ENCODE measurements at places on chromosomes 4 and X. TPM values are rescaled to one million over a fixed set of nuclear protein-coding genes. Genes with fewer than 3 reads are reported as not detected.

DNA sequence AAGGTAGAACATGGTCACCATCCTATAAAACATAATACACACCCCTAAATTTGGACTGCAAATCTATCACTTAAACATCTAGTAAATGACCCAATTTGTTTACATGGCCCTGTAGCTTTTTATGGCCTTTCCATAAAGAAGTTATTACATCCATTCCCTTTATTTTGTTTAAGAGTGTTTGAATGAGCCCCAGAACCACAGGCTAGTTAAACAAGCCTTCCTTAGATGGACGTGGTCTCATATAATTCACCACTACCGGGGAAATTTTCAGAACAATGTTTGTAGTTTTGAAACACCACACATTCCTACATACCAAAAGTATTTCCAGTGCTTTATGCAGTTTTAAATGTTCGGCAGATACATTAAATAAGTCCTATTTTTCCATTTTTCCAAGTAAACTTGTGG lies 12.3 kb downstream of the PDGFC start:
- H3K4me1 ChIP-seq, result peaks cover 52% of the 10 kb centered on the region
- no peak for DNase-seq
- peak overlapping the region; percentile 73 for H3K27ac ChIP-seq
- no peaks in the 10 kb centered on the region for H3K36me3 ChIP-seq
- no peak overlapping the region for H3K4me3 ChIP-seq
- H3K27me3 ChIP-seq, result no peaks in the 10 kb centered on the region

GRCh38 chrX:115018944-115019343 lies 1.5 kb upstream of the IL13RA2 start:
- no peaks in the 10 kb centered on the region for H3K4me1 ChIP-seq
- no peak overlapping the region for H3K27ac ChIP-seq
- no peaks in the 10 kb centered on the region for H3K36me3 ChIP-seq

DNA sequence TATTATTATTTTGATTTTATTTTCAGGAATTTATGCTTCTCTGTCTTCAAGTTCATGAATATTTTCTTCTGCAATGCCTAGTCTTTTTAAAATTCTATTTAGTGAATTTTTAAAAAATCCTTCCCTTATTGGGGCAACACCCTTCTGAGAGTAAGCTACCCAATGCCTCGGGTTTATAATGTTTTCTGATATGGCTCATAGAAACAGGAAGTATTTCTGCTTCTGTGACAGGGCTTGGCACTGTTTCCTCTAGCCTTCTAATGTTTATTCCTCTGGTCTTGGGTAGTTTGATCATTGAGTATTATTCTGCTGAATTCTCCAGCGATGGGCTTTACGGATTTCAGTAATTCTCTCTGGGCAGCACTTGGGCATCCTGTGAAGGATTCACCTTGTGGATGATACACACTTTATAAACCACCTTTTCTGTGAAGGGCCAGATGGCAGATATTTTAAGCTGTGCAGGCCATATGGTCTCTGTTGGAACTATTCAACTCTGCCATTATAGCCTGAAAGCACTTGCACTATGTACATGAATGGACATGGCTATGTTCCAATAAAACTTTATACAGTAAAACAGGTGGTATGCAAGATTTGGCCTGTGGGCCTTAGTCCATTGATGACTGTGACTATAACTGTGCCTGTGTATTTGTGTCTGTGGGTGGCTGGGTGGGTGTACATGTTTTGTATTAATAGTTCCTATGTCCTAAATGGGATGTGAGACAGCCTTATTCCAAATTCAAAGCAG lies 95.9 kb upstream of the FAT1 start:
- H3K4me3 ChIP-seq, result no peak overlapping the region
- no peak overlapping the region for H3K27ac ChIP-seq

GRCh38 chr4:44145868-44146267 lies 302.7 kb downstream of the KCTD8 start:
- no peak overlapping the region for H3K4me3 ChIP-seq
- DNase-seq, result no peak
- no peaks in the 10 kb centered on the region for H3K27me3 ChIP-seq
- no peaks in the 10 kb centered on the region for H3K36me3 ChIP-seq
- H3K27ac ChIP-seq, result no peak overlapping the region
- no peaks in the 10 kb centered on the region for H3K4me1 ChIP-seq

DNA sequence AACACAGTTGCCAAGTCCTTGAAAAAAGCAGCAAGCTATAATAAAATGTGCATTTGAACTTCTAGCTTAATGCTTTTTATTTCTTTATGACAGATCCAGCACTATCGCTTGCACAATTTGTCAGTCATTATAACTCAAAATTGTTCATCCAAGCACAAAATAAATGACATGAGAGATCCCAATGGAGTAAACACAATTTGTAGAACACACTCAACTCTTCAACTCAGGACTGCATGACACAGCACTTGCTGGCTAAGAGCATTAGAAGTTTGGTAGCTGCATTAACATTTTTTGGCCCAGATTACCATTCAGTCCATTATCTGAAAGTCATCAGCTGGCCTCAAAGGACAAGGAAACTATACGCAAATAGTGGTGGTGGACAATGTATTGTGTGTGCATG lies 530.1 kb downstream of the INPP4B start:
- no peak overlapping the region for H3K4me3 ChIP-seq
- no peaks in the 10 kb centered on the region for H3K36me3 ChIP-seq
- no peak for DNase-seq
- H3K27me3 ChIP-seq, result no peaks in the 10 kb centered on the region
- H3K4me1 ChIP-seq, result no peaks in the 10 kb centered on the region

Gene FGF5
- total RNA-seq, result 1.3 TPM

Gene BEND2
- not detected for total RNA-seq

DNA sequence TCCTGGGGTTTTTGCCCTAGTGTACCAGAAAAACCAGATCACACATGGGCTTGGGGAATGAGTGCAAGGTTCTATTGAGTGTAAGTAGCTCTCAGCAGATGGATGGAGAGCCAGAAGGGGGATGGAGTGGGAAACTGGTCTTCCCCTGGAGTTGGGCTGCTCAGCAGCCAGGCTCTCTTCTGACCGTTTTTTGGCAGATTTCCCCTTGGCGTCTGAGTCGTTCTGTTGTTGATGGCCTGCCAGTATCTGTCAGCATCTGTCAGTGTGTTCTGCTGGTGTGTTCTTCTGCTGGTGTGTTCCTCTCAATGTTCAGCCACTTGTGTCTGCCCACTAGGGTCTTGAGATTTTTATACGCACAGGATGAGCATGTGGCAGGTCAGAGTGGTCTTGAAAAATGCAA lies 633.9 kb upstream of the CPEB2 start:
- H3K4me1 ChIP-seq, result no peaks in the 10 kb centered on the region
- H3K27ac ChIP-seq, result no peak overlapping the region
- no peak overlapping the region for H3K4me3 ChIP-seq

Gene WDR44
- total RNA-seq, result 22.3 TPM

- DNase-seq, result no peak
- no peaks in the 10 kb centered on the region for H3K27me3 ChIP-seq
- no peaks in the 10 kb centered on the region for H3K36me3 ChIP-seq
- no peak overlapping the region for H3K27ac ChIP-seq
- H3K4me3 ChIP-seq, result no peak overlapping the region
- H3K4me1 ChIP-seq, result no peaks in the 10 kb centered on the region
Measured at GRCh38 chrX:140764401-140764919, 54.9 kb downstream of the LINC00632 start.

DNA sequence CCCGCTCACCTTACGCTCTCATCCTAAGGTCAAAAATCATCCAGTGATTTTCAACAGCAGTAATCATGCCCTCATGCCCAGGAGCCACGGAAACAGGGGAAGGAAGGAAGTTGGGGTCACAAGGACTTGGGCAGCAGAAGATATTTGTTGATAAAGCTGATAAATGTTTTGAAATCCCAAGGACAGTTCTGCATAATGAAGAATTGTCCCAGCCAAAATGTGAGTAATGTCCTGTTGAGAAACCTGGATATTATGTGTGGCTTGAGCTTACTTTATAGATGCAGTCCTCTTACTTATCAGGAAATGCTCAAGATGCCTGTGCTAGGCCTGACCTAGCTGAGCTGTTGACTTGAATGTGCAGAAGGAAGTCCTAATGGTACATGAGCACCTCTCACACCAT lies 263.0 kb upstream of the ZFP42 start:
- H3K27ac ChIP-seq, result no peak overlapping the region
- H3K36me3 ChIP-seq, result no peaks in the 10 kb centered on the region
- no peaks in the 10 kb centered on the region for H3K27me3 ChIP-seq
- H3K4me1 ChIP-seq, result no peaks in the 10 kb centered on the region

Gene CT47B1
- not detected for total RNA-seq

- H3K36me3 ChIP-seq, result no peaks in the 10 kb centered on the region
- H3K27ac ChIP-seq, result no peak overlapping the region
- no peak for DNase-seq
Measured at GRCh38 chrX:132968296-132968949, 10.0 kb upstream of the HS6ST2 start.

Gene ADAD1
- not detected for total RNA-seq

DNA sequence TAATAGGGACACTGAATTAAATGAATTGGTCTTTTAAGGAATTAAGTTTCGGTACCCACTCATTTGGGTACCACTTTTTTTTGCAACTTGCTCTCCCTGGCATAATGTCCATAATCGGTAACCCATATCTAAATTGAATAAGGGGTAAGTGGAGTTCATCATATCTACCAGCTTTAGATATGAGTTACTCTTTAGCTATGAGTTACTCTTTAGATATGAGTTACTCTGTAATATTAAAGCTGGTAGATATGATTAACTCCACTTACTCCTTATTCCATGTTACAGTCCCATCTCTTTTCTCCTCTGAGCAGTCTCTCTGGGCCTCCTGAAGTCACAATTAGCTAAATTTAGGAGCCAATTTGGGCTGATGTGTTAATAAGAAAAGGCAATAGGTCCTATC lies 85.7 kb downstream of the TEX13C start:
- H3K4me3 ChIP-seq, result no peak overlapping the region
- no peak for DNase-seq
- no peaks in the 10 kb centered on the region for H3K4me1 ChIP-seq
- H3K27me3 ChIP-seq, result no peaks in the 10 kb centered on the region
- no peak overlapping the region for H3K27ac ChIP-seq

DNA sequence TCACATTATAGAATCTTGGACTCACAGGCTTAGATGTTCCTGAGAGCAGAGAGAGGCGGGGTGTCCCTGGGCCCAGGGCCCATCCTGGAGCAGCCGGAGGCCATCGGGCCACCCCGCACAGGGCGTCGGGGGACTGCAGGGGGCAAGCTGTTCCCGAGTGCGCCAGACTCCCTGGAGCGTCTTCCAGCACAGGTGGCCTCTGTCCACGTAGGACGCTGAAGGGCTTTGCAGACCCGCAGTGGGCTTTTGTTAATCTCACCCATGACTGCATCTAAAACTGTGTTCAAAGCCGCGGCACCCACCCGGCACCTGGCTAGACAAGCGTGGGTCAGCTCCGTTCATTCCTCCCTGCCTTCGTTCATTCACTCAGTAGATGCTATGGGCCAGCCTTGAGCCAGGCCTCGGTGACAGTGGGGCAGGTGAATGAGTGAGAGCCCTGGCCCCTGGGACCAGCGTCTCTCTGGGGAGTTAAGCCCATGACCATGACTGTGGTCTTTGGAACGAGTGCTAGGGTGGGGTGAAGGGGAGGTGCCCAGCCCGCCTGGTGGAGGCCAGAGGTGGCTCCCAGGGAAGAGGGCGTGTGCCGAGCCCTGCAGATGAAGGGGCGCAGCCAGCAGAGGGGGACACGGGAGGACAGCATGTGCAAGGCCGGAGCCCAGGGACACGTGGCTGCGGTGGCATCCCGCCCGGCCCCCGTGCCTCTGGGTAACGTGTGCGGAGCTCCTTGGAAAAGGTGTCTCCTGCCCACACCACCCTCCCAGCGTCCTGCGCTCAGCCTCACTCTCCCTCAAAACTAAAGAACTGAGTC lies 98.3 kb downstream of the HMX1 start:
- H3K27ac ChIP-seq, result no peak overlapping the region
- H3K27me3 ChIP-seq, result no peaks in the 10 kb centered on the region
- H3K4me1 ChIP-seq, result no peaks in the 10 kb centered on the region
- no peak overlapping the region for H3K4me3 ChIP-seq
- no peaks in the 10 kb centered on the region for H3K36me3 ChIP-seq
- DNase-seq, result no peak

- no peak overlapping the region for H3K27ac ChIP-seq
- no peak overlapping the region for H3K4me3 ChIP-seq
- no peaks in the 10 kb centered on the region for H3K4me1 ChIP-seq
- no peak for DNase-seq
- no peaks in the 10 kb centered on the region for H3K36me3 ChIP-seq
Measured at GRCh38 chr4:79598214-79598613, 190.2 kb upstream of the GK2 start.

DNA sequence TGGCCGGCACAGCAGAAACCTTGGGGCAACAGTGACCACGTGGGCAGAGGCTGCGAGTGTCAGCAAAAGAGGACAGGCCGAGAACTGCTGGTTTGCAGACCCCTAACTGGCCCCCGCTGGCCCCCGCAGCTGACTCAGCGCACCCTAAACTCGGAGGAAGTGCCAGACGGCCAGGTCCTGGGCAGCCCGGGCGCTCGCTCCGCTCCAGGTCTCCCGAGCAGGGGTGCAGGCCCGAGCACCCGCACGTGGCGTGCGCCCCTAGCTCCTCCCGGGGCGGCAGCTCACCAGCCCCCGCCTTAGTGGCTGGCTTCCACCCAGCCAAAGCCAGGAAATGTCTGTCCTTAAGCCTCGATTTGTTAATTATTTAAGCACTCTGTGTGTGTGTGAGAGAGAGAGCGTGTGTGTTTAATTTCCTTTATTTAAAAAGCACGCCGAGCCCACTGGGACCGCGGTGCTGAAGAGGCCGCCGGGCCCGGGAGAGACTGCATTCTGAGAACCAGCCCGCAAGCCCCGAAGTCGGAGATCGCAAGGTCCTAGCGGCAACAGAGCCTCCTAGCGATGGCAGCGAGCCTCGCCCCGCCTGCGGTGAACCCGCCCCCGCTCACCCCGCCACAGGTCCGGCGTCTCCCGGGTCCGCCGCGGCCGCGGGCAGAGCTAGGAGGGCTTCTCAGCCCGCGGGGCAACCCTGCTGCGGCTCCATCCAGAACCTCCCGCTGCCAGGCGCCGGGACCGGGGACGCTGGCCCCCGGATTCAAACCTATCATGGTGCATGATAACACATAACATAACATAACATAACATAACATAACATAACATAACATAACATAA lies 45.9 kb upstream of the CDKN2AIP start:
- H3K27ac ChIP-seq, result peak overlapping the region; percentile 61
- H3K4me3 ChIP-seq, result peak overlapping the region; percentile 57
- H3K27me3 ChIP-seq, result no peaks in the 10 kb centered on the region
- no peak for DNase-seq
- H3K4me1 ChIP-seq, result no peaks in the 10 kb centered on the region

Gene MAGEA1
- not detected for total RNA-seq

All from Panc1 (cell line).